ENCODE measurements at places on chromosomes 2 and 18.

DNA sequence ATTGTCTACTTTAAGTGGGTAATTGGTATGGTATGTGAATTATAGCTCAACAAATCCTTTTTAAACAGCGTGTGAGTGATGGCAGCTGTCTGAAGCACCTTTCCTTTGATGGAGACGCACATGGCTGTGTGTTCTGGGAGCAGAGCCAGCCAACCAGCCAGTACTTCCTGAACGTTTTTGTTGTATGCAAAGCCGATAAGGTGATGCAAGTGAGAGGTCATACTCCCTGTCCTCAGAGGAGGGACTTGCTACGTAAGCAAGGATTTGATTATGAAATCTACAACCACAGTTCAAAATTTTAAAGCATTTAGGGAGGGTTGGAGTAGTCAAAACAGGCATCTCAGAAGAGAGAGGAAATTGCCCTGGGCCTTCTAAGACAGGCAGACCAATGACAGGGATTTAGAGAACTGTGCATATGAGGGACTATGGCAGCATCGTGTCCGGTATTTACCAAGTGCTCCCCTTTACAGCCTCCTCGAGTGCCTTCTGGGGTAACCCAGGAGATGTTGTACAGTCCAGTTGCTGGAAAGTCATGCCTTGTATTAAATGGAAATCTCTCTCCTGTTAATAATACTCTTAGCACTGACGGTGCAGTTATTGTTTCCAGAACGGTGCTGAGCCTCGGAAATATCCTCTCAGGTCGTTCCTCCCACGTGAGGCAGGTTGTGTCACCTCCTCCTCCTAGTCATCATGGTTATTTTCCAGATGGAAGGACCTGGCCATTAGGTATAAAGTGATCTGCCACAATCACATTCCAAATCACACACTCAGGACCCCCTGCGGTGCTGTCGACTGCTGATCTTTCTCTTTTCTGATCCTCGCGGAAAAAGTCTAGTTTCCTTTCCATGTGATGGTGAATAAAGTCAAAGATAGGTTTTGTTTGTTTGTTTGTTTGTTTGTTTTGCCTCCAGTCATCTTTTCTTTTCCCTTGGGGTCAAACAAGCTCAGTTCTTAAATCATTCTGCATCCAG lies 28.4 kb downstream of the ARHGEF4 start:
- peak; percentile 32 for DNase-seq

GRCh38 chr2:239908308-239908707 lies 116.8 kb downstream of the NDUFA10 start:
- no peak for DNase-seq

- DNase-seq, result peak; percentile 52
Measured at GRCh38 chr2:112583497-112584133, 794 bp upstream of the CHCHD5 start.

DNA sequence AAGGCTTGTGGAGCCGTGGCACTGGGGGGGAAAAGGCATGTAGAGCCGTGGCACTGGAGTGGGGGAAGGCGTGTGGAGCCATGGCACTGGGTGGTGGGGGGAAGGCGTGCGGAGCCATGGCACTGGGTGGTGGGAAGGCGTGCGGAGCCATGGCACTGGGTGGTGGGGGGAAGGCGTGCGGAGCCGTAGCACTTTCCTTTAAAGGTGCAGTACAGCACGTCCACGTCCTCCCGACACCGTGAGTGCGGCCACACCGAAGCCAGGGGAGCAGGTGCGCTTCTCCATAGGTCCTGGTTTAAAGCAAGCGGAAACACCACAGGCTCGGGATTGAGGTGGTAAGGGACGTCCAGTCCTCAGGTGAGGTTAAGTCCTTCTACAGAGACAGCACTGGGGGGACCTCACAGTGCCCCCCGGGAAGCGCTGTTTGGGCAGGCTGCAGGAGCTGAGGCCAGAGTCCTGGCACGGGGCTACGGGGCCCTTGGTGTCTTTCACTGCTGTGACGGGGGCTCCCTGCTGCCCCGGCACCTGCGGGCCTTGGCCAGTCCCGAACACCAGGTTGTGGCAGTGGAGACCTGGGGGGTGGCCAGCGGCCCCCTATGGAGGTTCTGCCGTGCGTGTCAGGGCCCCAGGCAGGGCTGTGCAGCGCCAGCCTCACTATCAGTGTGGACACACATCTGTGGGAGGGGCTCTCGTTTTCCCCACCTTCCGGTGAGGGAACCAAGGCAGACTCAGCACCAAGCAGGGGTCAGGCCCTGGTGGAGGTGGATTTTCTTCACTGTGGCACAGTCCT lies 93.0 kb upstream of the CTDP1 start:
- DNase-seq, result no peak

DNA sequence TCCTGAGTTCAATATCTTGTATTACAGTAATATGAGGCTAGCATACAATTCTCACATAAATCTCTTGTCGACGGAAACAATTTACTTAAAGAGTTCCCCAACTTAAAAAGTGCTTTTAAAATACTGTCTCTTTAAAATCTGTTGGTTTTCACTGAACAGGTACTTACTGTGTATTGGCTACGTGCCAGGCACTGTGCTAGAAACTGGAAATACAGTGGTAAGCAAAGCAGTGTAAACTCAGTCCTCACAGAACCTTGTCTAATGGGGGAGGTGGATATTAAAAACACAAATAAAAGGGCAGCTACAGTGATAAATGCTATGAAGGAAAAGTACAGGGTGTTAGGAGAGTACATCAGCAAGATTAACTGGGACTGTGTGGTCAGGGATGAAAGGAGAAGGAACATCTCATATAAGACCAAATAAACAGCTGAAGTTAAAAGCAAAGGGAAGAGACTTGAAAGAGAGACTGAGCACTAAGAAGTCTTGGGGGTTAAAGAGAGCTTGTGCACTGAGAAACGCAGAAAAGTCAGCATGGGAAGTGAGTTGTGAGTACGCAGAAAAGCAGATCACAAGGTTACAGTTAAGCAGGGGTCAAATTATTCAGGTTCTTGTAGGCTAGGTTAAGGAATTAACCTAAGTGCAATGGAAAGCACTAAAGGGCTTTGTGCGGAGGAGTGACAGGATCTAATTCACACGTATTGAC lies 52.5 kb downstream of the USP40 start:
- DNase-seq, result no peak

GRCh38 chr2:186379052-186379451 lies 107.0 kb upstream of the ZC3H15 start:
- DNase-seq, result no peak

DNA sequence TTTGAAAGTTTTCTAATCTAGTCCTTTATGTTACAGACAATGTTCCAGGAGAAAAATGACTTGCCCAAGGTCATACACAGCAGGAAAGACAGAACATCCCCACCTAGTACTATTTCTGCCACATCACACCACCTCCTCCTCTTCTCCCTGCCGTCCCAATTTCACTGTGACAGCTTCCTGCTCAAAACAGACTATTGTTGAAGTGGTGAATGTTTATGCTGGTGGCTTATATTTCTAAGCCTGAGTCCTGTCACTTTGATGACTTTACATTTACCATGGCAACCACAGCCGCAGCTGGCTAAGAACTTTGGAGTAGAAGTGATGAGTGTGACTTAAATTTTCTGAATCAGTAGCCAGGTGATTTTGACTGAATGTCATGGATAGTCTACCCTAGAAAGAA lies 10.0 kb downstream of the GALNT5 start:
- no peak for DNase-seq

- no peak for DNase-seq
Measured at GRCh38 chr2:32715981-32716380, 88.1 kb downstream of the TTC27 start.

DNA sequence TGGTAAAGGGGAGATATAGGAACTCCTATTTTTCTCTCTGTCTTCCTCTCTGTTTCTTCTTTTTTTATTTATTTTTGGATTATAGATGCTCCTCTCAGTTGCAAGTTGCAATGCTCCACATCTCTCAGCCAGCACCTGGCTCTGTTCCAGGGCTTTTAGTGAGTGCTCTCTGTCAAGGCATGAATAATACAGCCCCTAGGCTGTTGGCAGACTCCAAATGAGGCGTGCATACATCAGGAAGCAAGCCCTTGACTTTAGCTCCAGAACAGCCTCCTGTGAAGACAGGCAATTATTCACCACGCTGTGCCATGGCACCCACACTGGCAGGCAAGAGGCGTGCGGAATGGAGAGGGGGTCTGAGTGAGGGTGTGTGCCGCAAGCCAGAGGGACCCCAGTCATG lies 228.1 kb upstream of the PXDN start:
- no peak for DNase-seq

DNA sequence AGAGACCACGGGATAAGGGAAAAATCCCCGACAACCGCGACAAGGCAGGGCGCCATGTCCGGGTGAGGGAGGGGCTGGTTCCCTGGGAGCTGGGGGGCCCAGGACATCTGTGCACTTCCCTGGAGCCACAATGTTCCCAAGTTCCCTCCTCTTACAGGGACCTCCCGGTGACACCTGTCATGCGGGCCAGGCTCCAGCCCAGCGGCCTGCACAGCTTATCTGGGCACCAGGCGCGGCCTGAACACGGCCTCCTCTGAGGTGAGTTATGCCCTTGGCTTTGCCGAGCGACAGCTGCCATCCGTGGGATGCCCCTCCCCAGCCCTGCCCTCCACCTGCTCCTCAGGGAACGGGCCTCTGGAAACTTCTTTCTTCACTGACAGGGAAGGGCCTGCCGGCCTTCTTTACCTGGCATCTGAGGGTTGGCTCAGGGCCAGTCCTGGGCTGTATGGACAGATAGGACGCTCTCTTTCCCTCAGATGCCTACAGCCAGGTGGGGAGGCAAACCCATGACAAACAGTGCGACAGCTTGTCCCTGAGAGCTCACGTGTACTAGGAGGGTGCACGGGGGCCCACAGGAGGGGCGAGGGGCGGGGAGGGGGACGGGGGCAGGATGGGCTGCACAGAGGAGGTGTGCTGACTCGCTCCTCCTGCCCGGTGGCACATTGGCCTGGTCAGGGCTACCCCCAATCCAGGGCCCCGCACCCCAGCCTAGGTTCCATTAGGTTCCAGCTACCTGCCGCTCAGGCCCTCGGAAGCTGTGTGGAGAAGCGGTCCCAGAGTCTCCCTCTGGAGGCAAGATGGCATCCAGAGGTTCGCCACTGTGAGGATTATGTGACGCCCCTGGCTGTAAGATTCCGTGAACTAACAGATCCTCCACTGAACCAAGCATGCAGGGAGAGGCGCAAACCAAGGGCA lies 34.9 kb upstream of the HPCAL1 start:
- no peak for DNase-seq

- DNase-seq, result no peak
Measured at GRCh38 chr2:171723716-171724683, 36.7 kb downstream of the DYNC1I2 start.

DNA sequence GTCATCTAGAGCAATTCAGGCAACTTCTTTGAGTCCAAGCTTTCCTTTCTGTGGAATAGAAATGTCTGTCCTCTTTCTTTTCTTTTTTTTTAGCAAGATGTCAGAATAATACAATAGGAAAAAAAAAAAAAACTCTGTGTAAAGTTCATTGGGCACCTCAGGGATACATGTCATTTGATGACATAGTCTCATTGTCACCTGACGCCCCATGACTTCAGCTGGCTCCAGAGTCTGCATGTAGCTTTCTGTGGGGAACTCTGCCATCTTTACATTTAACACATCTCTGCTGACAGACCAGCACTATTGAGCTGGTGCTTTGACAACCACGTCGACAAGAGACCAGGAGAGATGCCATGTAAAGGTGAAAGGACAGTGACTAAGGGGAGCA lies 172.5 kb upstream of the KLF7 start:
- DNase-seq, result no peak

GRCh38 chr2:186561467-186562208 lies 28.2 kb upstream of the ITGAV start:
- no peak for DNase-seq

All from HAP-1 (cell line).